ENCODE measurements at places on chromosomes 3 and 15. TPM values are rescaled to one million over a fixed set of nuclear protein-coding genes. Genes with fewer than 3 reads are reported as not detected.

Gene ACKR4
- 0.42 TPM for total RNA-seq

Gene BMF
- total RNA-seq, result 8.3 TPM

Gene IL20RB
- total RNA-seq, result 0.75 TPM

Gene CPLX3
- total RNA-seq, result not detected

Gene CACNA2D2
- 1.2 TPM for total RNA-seq

Gene CHST13
- 0.33 TPM for total RNA-seq

Gene SNTN
- total RNA-seq, result not detected

Gene ISL2
- total RNA-seq, result 1.8 TPM

Gene INKA1
- 4.6 TPM for total RNA-seq

Gene TATDN2
- total RNA-seq, result 15.6 TPM

Gene RASGRP1
- 0.99 TPM for total RNA-seq

Gene CCDC191
- 4.2 TPM for total RNA-seq

Gene CLDN18
- not detected for total RNA-seq
